ENCODE measurements at places on chromosomes 12 and 14.
A peak's percentile ranks its signal among the peaks of the same experiment; 100 is the strongest.

- no peak for DNase-seq
Measured at GRCh38 chr14:64958201-64958600, 13.9 kb downstream of the RAB15 start.

DNA sequence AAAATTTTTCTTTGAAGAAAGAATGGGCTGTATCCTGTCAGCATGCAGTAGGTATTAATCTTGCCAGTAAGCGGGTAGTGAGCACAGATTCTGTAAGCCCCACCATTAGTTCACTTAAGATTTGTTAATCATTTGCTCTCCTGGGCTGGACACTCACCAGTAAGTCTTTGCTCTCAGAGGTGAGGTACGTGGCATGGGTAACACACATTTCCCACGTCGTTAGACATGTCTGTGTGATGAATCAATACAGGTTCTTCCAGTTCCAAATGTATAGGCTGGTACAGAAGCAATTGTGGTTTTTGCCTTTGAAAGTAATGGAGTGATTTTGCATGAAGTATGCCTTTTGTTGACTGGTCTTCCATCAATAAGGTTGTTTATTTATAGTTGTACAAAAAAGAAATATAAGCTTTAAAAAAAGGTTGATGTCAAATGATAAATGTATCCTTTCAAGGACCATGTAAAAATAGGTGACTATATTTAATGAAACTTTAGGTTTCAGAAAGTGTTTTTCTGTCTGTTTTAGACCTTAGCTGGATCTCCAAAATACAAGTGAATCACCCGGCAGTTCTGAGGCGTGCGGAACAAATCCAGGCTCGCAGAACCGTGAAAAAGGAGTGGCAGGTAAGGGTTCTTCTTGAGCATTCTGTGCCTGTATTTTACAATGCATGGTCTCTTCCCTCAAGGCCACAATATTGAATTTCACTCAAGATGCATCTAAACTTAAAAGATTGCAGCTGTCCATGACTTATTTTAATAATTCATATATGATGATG, 45.5 kb downstream of the DERA start:
- DNase-seq: no peak

- DNase-seq: no peak
Measured at GRCh38 chr12:67692966-67693365, 44.4 kb downstream of the DYRK2 start.

DNA sequence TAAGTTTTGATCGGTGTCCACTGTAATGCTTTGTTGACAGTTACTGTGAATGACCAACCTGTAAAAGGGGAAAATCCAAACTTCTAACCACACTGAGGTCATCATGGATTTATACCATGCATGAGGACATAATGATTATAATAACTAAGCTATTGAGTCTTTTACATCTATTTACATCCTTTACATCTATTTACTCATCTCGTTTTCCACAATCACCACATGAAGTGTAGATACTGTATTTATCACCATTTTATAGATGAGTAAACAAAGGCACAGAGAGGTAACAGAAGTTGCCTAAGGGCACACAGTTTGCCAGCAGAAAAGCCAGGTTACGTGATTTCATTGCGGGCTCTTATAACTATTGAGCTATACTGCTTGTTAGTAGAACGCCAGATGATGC, 27.9 kb upstream of the EID3 start:
- no peak for DNase-seq

DNA sequence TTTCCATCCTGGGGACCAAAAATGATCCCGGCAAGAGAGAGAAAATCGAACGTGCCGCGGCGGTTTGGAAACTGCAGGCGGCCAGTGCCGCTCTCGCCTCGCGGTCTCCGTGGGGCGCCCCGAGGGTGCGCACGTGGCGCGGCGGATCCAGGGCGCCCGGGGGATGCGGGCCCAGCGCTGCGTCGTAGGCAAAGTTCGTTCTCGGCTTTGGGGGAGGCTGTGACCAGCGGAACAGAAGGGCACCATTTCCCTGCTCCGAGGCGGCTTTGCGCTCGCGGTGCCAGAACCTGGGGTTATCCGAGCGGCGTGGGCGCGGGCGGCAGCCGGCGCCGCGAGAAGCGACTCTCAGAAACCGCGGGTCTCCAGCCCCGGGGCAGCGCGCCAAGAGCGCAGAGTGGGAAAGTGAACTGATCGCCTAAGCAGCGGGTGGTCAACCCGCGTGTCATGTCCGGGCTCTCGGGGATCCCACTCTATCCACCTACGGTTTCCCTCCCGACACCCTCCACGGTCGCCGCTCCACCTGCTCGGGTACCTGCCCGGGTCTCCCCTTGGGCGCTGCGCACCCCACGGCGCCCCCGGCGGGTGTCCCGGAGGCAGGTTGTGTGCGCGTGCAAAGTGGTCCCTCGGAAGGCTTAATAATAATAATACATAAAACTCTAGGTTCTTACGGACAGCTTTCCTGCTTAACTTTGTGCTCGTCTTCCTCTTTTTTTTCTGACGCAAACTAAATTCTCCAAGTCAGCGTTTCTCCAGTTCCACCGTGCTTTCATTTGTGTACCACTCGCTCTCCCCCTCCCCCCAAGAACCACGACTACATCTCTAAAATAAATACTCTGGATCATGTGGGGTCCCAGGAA, 1.2 kb downstream of the ESRRB start:
- DNase-seq: no peak

DNA sequence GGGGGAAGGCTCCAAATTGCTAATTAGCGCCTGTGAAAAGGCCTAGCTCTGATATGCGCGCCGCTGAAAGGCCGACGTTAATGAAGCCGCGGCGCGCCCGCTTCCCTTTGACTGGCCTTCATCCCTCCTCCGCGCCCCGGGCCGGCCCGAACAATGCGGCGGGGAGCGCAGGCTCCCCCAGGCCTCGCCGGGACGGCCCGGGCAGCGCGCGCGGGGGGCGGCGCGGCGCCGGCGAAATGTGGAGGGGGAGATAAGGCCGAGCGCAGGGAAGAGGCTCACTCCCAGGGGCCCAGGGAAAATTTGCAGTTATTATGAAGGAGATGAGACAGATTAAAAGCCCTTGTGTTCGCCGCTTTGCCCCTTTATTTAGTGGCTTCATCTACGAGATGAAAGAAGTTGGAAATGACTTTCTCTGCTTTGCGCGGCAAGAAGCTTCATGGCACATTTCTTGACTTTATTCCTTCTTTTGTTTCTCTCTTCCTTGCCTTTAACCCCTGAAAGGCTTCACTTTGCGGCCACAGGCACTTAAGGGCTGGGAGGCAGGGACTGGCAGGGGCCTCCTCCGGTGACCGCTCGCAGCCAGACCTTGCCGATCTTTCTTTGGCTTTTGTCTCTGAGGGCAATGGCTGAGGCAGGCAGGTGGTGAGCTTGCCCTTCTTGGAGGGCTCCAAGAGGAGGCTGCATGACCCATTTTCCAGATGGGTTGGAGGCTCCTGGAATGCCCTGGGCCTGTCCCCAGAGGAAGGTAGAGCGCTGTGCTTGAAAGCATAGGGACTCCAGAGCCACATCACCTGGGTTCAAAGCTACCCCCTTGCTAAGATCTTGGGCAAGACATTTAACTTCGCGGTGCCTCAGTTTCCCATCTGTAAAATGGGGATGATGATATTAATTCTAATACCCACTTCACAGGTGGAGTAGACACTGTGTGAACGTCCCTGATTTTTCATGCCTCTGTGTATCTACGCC, 12.7 kb upstream of the GPATCH2L start:
- DNase-seq: no peak

DNA sequence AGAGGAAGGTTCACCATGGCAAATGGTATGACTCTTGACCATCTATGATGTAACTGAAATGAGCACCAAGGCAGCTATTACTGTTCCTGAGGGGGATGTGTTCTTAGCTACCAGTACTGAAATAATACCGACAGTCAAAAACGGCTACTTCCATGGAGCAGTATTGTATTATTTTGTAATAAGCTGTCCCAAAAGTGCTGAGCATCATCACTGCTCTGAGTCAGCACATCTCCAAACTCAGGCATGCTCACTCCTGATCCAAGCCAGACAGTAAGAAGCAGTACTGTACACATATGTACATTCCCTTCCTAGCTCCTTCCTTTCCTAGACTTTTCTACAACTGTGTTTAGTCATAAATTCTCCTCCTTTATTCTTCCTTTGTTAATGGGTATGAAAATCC, 8.6 kb downstream of the VTI1B start:
- DNase-seq: peak; percentile 37

- no peak for DNase-seq
Measured at GRCh38 chr12:100372853-100373640, 16.2 kb downstream of the SLC17A8 start.

- DNase-seq: no peak
Measured at GRCh38 chr14:90583916-90584605, 187.2 kb downstream of the CALM1 start.

GRCh38 chr12:80352474-80352873, 91.6 kb upstream of the PTPRQ start:
- no peak for DNase-seq

- no peak for DNase-seq
Measured at GRCh38 chr12:97943359-97943758, 480.8 kb downstream of the RMST start.

All from HFFc6 (cell line).